ENCODE measurements at places on chromosomes 5 and 9. TPM values are rescaled to one million over a fixed set of nuclear protein-coding genes. Genes with fewer than 3 reads are reported as not detected.

EIF4E1B gene
- polyA plus RNA-seq = not detected

GRCh38 chr5:151862811-151863472, 61.7 kb downstream of the GLRA1 start:
- H3K4me3 ChIP-seq = no peak overlapping the region
- no peaks in the 10 kb centered on the region for H3K27me3 ChIP-seq
- H3K27ac ChIP-seq = no peak overlapping the region
- DNase-seq = no peak
- no peaks in the 10 kb centered on the region for H3K4me1 ChIP-seq

GRCh38 chr5:60271517-60271916, 378.0 kb upstream of the PDE4D start:
- H3K27me3 ChIP-seq = no peaks in the 10 kb centered on the region
- no peaks in the 10 kb centered on the region for H3K4me1 ChIP-seq
- no peaks in the 10 kb centered on the region for H3K36me3 ChIP-seq
- H3K4me3 ChIP-seq = no peak overlapping the region

- DNase-seq = no peak
- peaks cover 36% of the 10 kb centered on the region for H3K27me3 ChIP-seq
- peak overlapping the region; percentile 36 for H3K4me3 ChIP-seq
Measured at GRCh38 chr5:51389288-51389576, 6.0 kb downstream of the ISL1 start.

Measured in cardiac muscle cell (in vitro differentiated cells and primary cell).